ENCODE measurements at places on chromosomes 6 and 20.

DNA sequence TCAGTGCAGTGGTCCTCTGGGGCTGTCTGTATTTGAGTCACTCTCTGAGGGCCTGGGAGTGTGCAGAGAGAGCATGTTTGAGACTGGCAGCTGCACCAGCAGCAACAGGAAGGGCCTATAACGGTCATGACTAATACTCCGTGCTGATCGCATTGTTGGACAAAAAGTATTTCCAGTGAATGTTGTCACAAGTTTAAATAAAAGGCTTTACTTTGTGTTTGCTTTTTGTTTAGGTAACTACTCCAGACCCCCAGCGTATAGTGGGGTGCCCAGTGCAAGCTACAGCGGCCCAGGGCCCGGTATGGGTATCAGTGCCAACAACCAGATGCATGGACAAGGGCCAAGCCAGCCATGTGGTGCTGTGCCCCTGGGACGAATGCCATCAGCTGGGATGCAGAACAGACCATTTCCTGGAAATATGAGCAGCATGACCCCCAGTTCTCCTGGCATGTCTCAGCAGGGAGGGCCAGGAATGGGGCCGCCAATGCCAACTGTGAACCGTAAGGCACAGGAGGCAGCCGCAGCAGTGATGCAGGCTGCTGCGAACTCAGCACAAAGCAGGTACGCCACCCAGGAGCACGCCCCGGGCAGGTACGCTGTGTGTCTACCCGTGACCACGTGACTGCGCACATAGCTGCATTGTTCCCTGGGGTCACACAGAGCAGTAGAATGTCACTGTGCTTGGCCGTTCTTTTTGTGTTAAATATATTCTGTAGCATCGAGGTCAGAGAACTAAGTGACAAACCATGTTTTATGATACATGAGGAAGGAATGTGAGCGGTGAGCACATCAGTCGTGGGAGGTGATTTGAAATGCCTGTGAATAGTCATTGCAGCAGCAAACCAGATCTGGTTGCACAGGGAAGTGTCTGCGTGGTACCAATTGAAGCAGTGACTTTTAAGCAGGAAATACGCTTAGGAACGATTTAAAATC is 174.7 kb downstream of the TMEM242 start:
- DNase-seq: peak; percentile 91

GRCh38 chr6:130906736-130907381 is 79.7 kb downstream of the SMLR1 start:
- DNase-seq: peak; percentile 43

- no peak for DNase-seq
Observed at GRCh38 chr6:7668936-7669335, 57.0 kb upstream of the BMP6 start.

DNA sequence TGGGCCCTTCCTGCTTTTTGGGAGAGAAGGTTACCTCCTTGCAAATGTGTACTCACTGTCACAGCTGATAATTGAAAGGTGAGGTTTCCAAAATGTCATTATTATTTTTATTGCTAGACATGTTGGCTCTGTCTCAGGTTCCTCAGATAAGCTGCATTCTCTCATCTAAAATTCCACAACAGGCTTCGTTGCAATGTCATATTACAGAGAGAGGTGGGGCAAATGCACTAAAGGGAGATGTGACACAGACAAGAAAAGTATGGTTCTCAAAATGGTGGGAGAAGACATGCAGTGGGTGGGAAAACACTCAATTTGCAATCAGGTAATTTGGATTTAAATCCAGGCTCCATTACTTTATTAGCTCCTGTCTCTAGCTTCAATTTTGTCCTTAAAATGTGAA is 256.4 kb upstream of the POU3F2 start:
- no peak for DNase-seq

- DNase-seq: no peak
Observed at GRCh38 chr6:42406306-42407280, 45.1 kb downstream of the TRERF1 start.

- no peak for DNase-seq
Observed at GRCh38 chr6:12482386-12483375, 192.5 kb downstream of the EDN1 start.

DNA sequence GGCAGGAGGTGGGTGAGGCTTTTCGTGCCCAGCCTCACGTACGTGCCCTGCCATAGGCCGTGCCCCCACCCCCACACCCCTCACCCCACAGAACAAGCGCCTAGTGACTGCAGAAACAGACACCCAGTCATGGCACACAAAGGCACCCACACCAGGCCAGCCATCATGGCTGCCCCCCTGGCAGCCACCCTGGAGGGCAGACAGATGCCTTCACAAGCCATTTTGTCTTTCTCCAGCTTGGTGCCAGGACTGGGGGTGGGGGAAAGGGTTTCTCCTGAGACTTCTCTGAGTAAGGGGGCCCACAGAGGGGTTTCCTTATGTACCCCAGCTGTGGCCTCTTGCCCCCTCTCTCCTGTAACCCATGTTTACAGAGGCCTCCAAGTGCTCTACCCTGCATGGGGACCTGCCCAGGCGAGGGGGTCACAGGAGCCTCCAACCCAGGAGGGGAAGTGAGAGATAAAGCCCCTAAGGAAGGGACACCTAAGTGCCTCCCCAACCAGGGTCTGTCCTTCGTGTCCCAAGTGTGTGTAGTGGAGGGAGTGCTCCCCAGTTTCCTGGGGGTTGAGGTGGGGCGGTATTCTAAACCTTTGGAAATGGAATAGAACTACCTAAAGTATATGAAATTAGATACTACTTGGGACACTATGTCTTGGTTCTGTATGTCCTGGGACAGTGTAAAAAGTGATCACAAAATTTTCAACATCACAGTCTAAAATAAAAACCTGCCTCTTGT is 49.9 kb downstream of the MRPL14 start:
- DNase-seq: no peak

- DNase-seq: no peak
Observed at GRCh38 chr6:119215885-119216590, 133.5 kb downstream of the MAN1A1 start.

- DNase-seq: no peak
Observed at GRCh38 chr6:11819486-11819885, 40.9 kb upstream of the ADTRP start.

DNA sequence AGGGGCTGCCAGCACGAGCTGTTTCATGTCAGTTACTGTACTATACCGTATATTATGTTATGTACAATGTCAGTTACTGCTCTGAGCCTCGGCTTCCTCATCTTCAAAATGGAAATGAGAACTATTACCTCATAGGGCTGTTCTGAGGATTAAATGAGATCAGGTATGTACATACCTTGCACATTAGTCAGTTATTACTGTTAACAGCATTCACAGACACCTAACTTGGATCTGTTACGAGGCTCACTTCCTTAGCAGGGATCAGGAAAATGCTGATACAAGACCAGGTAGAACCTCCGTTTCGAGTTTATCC is 69.7 kb upstream of the TBC1D7 start:
- DNase-seq: no peak

GRCh38 chr20:8662433-8662954 is 406.4 kb upstream of the PLCB4 start:
- no peak for DNase-seq

DNA sequence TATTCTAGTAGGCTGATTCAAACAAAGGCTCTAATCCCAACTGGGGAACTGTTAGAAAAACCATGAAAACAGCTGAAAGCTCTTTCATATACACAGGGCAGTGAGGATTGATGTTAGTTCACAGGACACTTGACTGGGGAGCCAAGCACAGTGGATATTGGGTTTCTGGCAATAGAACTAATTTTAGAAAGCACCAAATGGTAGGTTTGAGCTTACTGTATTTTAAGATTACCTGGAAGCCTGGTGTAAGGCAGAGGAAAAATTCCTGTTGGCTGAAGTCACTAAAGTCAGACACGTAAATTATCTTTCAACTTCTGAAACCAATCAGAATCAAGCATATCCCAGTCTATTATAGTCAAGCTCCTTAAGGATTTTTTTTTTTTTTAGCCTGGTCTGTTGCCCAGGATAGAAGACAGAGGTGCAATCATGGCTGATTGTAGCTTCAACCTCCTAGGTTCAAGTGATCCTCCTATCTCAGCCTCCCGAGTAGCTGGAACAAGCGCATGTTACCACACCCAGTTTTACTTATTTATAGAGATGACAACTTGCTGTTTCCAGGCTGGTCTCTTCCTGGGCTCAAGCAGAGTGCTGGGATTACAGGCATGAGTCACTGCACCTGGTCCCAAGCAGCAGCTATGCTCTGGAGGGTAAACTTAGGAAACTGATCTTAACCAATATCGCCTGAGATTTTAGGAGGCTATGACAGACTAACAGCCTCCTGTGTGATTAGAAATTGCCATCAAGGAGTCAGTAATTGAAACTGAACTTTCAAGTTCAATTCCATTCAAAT is 32.5 kb upstream of the SYNCRIP start:
- no peak for DNase-seq

- DNase-seq: no peak
Observed at GRCh38 chr6:17525637-17526036, 74.5 kb upstream of the FAM8A1 start.

DNA sequence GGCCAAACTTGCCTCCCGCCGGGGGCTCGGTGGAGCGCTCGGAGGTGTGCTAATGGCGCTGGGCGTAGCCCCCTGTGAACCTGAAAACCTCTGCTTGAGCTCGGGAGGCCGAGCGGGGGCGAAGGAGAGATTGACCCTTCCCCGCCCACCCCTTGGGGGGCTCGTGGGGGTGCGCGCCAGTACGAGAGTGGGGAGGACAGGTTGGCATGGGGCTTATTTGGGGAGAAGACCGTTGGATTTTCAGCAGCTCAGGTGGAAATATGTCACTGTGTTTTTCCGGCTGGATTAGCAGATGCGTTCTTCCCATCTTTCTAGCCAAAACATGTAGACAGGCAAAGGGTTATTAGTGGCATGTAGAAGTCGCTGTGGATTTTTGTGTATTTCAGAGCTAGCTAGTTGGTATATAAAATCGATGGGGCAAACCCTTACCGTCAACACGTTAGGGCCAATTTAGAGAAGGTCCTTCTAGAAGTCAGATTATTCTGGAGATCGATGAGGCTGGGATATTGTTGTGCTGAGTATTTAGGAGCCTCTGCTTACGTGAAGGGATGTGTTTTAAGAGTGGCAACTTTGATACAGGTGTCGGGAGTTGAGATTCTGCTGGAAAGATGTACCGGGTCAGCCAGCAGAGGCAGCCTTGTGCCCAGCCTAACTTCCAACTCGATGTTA is 525 bp downstream of the NCOA7 start:
- DNase-seq: no peak

GRCh38 chr6:158414851-158415262 is 102.6 kb downstream of the TULP4 start:
- peak; percentile 19 for DNase-seq

- DNase-seq: no peak
Observed at GRCh38 chr6:33324125-33324524, 6.6 kb upstream of the ZBTB22 start.

- DNase-seq: no peak
Observed at GRCh38 chr6:138609801-138610430, 110.6 kb upstream of the NHSL1 start.

DNA sequence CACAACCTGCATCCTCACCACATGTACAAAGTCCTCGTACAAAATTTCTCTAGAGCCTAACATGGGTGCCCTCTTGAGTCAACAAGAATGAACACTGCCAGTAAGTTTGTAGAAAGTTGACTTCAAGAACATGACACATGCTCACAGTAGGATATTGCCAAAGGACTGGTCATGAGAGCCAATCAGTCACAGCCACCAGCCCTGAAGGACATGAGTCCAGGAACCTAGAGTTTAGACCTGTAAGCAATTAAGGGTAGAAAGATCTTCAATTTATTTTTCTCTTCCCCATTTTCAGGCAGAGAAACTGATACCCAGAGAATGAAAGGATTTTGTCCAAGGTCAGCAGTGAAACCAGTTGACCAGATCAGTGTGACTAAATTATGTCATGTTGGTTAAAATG is 96.1 kb downstream of the MAFB start:
- no peak for DNase-seq

- DNase-seq: no peak
Observed at GRCh38 chr20:20780127-20780824, 67.8 kb upstream of the RALGAPA2 start.

DNA sequence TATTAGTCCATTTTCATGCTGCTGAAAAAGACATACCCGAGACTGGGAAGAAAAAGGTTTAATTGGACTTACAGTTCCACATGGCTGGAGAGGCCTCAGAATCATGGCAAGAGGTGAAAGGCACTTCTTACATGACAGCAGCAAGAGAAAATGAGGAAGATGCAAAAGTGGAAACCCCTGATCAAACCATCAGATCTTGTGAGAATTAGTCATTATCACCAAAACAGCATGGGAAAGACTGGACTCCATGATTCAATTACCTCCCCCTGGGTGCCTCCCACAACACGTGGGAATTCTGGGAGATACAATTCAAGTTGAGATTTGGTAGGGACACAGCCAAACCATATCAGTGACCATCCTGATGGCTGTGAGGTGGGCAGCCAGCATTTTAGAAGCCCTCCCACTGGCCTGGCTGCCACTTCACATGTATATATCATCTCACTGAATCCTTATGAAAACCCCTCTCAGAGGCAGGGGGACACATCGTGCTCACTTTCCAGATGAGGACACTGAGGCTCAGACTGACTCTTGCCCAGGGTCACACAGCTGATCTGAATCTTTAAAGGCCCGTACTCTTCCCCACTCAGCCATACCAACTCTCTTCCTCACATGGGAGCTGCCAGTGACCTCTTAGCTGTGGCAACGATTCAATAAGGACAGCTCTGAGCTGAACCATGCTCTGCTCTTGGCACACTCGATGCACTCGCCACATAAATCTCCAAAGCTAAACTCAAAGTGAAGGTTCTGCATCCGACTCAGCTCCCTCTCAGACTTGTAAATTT is 25.7 kb downstream of the BMP7 start:
- no peak for DNase-seq

GRCh38 chr6:40735121-40735520 is 148.0 kb upstream of the LRFN2 start:
- no peak for DNase-seq

DNA sequence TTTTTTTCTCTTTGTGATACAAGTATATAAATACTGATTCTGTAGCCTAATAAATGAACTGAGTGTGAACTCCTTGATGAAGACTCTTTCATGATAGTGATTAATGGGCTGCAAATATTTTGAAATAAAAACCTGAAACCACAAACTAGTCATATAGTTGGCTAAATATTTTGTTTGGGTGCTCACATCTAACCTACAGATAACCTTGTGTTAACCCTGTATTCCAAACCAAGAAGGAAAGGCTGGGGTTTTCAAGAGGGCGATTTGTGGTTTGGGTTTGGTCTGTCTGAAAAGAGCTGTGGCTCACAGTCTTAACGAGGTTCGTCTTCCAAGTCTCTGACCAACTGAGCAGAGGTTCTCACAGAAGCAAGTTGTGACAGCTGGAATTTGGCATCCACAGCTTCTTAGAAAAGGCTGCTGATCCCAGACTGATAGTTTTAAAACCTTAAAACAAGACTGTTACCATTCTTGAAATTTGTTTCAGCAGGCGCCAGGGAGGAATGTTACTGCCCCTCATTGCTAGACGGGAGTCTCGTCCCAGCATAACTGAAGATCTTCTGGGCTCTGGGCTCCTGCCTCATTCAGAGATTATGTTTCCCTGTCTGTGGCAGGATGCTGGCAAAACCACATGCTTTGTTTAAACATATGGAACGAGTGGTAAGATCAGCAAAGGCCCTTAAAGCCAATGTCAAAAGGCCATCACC is 736.4 kb upstream of the MARCKS start:
- DNase-seq: peak; percentile 99

- DNase-seq: no peak
Observed at GRCh38 chr20:18613553-18613952, 25.7 kb downstream of the DTD1 start.

Data from astrocyte of the cerebellum (primary cell).